ENCODE measurements at places on chromosomes 11 and 22.

- DNase-seq = no peak
Measured at GRCh38 chr11:34449013-34449412, 10.3 kb downstream of the CAT start.

- no peak for DNase-seq
Measured at GRCh38 chr11:100876815-100877520, 189.9 kb downstream of the ARHGAP42 start.

DNA sequence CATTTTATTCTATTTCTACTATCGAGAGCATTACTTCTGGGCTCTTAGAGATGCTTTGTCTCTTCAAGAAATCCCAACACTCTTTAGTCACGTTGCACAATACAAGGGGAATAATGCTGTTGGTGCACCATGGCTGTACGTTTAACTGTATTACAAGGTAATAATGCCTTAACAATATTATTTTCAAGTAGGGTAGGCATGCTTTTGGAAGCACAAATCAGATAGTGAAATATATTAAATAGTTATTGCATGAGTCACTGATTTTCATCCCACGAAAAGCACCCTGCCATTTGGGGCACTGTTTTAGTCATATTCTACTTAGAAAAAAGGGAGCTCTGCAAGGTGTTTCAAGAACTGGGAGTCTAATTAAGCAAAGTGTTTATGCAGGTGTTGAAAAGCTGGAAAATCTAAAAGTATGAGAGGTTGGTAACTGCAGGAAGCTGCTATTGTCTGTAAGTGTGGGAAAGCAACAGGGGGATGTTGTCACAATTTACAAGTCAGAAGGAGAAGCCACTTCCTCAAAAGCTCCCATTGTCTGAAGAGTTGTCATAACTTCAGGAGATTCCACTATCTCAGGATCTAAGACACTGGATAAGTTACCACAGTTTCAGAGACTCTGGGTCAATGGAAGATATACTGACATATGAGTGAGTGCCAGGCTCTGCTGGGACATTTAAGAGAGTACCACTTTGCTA lies 218.2 kb downstream of the JRKL start:
- DNase-seq = no peak

DNA sequence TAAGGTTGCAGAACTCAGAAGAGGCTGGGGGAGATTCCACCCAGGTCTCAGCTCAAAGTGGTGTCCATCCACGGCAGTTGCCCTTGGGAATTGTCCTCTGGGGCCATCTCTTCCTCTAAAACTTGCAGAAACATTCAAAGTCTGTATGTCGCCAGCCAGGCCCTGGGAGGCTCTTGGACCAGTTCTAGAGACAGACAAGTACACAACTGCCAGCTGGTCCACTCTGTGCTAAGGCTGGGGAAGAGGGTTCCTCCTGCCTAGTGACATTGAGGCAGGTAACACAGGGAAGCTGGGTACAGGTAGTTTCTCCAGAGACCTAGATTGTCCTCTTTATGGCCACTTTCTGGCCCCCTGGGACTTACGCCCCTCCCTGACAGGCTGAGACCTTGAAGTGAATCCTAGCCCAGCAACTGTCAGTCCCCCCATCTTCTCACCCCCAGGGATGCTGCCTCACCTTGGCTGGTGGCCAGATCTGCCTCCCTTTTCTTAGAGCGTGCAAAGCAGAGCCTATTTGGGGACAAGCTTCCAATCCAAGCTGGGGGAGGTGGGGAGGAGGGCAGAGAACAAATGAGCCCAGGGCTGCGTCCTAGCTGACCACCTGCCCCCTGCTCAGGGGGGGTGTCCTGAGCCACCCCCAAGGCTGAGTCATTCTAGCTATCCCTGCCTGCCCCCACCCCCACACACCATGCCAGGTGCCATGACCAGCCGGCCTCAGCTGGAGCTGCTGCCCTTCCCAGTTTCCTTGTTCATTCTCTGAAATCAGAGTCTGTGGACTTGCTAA lies 8.4 kb downstream of the FAM83F start:
- no peak for DNase-seq

- no peak for DNase-seq
Measured at GRCh38 chr11:123536690-123537437, 106.8 kb downstream of the GRAMD1B start.

- no peak for DNase-seq
Measured at GRCh38 chr11:61413496-61413895, 16.3 kb downstream of the CPSF7 start.

- peak; percentile 85 for DNase-seq
Measured at GRCh38 chr22:46116491-46116958, 33.8 kb upstream of the PPARA start.

DNA sequence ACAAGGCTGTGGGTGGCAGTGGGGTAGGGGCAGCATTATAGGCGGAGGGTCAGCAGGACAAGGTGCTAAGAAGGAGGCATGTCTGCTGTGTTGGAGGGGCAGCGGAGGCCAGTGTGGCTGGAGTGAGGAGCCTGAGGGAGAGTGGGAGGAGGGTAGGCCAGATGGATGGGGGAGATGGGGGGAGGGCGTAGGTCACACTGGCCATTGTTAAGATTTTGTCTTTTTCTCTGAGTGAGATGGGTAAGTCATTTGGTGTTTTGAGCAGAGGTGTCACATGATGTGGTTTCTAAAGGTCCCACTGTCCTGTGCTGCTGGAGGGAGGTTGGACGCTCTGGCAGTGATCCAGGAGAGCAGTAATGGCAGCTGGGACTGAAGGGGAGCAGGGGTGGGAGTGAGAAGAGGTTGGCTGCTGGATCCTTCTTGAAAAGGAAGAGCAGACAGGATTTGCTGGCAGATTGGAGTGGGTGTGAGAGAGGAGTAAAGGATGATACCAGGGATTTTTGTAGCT lies 9.8 kb downstream of the PPP6R3 start:
- no peak for DNase-seq

GRCh38 chr11:60280412-60280811 lies at the start of gene MS4A4A:
Gene MS4A4A (plus strand): TSS chr11:60280666. CDS start chr11:60280676, 10 bp downstream.
- no peak for DNase-seq
